ENCODE measurements at places on chromosomes 2 and 18. TPM values are rescaled to one million over a fixed set of nuclear protein-coding genes. Genes with fewer than 3 reads are reported as not detected.

FHL2 gene
- 5.5 TPM for total RNA-seq

DNA sequence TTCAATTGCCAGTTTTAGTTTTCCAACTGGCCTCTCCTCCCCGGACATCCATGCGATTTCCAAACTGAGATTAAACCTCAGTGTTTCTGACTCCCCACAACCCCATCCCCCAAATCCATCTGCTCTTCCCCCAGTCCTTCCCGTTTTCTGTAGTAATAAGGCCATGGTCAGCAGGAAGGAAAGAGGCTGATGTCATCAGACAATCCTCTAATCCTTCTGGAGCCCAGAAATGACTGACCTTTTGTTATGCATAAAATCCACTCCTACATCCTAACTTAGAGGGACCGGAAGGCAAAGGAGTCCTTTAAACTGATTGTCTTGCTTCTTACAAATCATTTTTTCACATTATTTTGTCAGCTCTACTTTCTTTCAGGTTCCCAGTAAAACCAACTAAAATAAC, 155.8 kb downstream of the INO80D start:
- DNase-seq: no peak

DNA sequence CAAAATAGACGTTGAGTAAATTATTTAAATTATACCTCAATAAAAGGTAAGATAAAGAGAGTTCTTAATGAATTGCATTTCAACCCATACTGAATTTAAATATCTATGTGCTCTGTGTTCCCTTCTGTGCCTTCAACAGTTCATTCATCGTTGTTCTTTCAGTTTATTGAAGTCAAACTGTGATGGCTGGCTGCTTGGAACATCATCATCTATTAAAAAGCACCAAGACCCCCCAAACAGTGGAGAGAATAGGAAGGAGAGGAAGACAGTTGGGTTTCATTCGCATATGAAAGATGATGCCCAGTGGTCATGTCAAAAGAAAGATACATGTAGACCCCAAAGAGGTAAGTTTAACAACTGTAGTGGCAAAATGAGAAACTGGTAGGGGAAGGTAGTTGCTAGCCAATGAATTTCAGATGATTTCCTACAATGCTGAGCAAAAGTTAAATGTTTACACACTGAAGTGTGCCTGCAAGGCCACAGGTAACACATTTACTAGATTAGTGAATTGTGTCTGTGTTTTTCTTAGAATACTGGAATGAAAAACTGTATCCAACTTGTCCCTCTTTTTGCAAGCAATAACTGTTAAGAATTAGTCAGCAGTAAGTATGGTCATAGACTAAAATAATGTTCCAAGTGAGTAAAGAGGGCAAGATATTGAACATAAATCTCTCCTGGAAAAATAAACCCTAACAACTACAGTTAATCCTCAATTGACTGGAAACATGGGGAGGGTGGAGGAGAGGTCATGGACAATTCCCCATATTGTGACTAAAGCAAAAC, 331.3 kb downstream of the KIAA1328 start:
- no peak for DNase-seq

DNA sequence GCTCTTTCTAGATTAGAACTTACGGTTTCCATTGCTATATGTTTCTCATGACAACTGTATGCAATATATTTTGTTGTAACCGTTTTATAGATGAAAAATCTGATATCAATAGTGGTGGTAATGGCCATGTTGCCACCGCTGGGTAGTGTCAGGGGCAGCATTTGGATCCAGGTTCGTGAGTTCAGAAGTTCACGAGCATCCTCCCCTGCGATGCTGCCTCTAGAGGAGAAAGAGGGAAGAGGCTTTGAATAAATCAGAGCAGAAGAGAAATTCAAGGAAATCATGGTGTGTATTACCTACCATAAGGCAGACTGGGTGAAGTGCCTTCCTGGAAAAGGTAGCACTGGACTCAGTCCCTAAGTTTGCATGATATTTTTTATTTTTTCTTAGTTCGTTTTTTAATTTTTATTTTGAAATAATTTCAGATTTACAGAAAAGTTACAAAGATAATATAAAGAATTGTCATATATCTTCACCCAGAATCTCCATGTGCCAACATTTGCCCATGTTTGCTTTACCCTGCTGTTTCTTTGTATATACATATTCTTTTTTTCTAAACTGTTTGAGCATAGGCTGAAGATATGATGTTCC, 3.3 kb upstream of the ZBTB7C start:
- DNase-seq: no peak

DNA sequence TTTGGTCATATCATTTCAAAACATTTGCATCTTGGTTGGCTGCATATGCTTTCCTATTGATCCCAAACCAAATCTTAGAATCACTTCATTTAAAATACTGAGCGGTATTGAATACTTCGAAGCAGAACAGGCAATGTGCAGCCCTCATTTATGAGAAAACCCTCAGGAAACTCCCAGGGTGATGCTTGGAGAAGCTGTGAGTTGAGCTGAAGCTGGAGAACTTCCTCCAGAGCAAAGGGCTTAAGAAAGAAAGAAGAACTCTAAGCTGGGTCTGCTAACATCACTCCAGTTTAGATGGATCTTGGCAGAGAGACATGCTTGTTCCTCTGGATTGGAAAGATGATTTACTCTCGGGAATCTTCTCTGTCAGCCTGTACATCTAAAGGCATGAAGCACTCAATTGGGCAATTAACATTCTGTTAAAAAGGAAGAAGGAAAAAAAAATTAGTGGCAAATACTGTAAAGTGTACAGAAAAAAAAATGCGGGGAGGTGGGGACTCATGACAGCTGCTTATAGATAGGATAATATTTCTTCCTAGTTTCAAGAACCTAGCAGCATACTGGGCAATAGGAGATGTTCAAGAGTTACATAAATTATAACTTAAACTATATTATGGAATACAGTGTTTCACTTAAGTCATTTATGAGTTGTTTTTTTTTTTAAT, 49.5 kb downstream of the ATIC start:
- DNase-seq: no peak

DNA sequence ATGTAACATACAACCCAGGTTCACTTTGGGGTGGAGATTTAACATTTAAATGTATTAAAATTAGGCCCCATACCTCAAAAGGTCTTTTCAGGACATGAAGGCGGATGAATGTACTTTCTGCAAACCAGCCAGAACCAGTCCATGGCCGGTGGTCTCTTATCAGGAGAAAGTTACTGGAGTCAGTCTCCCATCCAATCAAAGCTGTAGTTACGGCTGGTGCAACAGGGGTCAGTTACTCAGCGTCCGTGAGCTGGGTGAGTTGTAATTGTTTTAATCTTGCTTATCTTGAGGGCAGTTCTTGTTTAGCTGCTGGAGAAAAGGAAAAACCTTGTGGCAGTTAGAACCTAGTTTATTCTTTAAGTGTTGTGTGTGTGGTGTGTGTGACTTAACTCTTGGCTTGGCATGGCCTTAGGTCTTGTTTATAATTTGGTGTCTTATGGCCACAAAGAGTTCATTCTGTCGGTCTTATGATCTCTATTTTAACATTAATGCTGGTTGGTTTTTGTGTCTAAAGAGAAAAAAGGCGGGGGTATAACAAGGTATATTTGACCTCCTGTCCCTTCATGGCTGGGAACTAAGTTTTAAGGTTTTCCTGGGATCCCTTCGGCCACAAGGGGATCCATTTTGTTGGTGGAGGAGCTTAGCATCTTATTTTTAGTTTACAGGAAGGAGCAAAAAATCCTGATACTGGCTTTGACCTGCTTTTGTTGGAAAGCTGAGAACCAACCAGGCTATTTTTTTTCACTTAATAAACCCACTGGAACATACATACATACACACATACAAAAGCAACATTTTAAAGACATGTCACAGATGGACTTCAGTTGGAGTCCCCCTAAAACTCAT, 143.5 kb upstream of the NCK2 start:
- DNase-seq: no peak
